ENCODE measurements at places on chromosomes 12 and 14.

GRCh38 chr12:89859508-89860220, 151.0 kb upstream of the ATP2B1 start:
- DNase-seq, result no peak

GRCh38 chr14:90604356-90604755, 207.5 kb downstream of the CALM1 start:
- no peak for DNase-seq

DNA sequence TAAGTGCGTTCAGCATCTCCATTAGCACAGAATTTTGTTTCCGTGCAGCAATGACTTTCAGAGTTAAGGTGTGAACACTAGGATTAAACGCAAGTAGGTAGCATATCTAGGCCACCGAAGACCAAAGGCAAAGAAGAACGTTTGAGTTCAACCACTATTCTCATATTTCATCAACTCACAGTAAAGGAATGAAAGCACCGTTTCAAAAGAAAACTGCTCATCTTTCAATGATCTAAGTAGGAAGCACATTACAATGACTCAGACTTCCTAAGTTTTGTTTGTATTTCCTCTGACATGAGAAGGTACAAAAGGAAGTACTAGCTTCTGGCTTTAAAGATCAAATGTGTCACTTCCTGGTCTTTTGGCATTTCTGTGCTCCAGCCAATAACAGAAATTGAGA, 57.6 kb downstream of the ACADS start:
- DNase-seq, result no peak

GRCh38 chr14:104930526-104931303, 6.0 kb downstream of the PLD4 start:
- DNase-seq, result no peak

DNA sequence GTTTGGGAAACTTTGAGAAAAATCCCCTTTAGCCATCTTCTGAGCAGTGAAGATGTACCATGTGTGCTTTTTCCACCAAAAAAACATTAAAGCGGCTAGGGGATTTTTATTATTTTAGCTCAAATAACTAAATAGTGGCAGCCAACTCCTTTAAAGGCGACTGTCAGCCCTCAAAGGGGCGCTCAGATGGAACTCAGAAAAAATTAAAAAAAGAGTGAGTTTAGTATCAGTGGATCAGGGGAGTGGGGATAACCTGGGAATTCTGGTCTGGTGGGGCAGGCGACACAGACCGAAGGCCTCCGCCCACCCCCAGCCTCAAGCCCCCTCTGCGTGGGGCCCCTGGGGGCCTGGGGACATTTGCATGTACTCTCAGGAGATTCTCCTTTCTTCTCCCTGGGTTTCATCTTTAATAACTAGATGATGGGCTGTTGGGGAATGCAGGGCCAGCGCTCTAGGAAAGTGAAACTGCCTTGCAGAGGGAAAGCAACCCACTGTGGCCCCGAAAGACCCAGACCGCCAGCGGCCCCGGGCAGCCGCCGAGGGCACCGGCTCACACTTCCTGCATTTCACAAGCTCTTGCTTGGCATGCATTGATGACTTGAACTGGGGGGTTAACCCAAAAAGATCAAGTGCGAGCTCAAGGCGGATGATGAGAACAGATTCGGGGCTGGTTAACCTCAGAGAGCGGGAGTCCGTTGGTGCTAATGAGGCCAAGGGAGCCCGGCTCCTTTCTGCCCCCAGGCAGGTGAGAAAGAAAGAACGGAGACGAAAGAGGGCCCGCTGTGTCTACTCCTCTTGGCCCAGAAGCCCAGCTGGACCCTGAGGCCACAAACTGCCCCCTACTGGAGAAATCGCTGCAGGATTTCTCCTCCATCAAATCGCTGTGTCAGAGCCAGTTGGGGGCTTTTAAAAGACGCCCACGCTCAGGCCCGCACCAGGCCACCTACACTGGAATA, 7.3 kb upstream of the BATF start:
- DNase-seq, result no peak

DNA sequence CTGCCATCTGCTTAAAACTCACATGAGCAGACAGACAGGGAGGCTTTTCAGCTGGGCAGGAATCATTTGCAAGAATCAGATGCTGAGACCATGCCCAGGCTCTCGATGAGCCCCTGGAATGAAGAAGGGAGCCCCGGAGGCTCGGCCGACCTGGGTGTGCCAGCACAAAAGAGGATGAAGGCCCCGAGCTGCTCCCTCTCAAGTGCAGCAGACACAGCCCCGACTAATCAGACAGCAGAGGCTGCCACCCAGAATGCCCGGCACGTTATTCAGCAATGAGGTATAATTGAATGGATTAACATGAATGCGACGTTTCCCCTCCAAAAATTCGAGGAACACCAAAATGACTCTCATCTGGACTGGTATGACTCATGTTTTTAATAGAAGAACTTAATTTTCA, 58.9 kb downstream of the BCL11B start:
- no peak for DNase-seq

GRCh38 chr14:63432888-63433552, 110.2 kb downstream of the PPP2R5E start:
- no peak for DNase-seq

GRCh38 chr12:81176796-81177195, 98.9 kb downstream of the ACSS3 start:
- no peak for DNase-seq

- no peak for DNase-seq
Observed at GRCh38 chr12:23474438-23474976, 475.0 kb downstream of the SOX5 start.

- DNase-seq, result no peak
Observed at GRCh38 chr12:27449893-27450534, 3.5 kb downstream of the SMCO2 start.

- no peak for DNase-seq
Observed at GRCh38 chr14:90739318-90740068, 76.7 kb downstream of the TTC7B start.

GRCh38 chr12:114851981-114852380, 168.0 kb upstream of the TBX3 start:
- no peak for DNase-seq

DNA sequence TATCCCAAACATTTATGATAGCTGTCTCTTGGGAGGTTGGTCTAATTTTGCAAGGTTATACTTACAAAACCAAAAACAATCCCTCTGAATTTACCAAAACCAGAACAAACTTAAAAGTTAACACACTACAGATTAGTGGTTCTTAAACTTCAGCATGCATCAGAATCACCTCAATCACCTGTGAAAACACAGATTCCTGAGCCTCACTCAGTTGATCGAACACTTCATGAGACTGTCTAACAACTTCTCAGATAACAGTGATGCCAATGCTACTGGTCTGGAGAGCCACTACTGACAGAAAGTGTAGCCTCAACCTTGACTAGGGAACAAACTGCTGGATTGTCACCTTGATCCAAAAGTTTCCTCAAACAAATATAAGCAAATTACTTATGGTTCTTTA, 44.2 kb downstream of the ATP2B1 start:
- no peak for DNase-seq

DNA sequence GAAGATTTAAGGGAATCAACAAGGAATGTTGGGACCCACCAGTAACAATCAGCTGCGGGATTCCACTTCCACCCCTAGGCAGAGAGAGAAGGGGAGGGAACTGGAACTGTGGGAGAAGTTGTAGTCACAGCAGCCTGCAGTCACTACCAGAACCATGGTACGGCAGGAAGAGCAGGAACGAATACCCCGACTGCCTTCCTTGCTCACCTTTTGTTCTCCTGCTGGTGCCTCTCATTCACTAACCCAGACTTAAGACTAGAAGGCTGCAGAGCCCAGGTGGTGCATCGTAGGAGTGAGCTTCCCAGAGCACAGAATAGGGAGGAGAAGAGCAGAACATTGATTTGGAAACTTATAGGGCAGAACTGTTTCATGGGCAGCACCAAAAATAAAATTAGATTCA, 154.2 kb downstream of the DYRK2 start:
- no peak for DNase-seq

GRCh38 chr14:61368781-61369453, 47.5 kb downstream of the PRKCH start:
- no peak for DNase-seq

DNA sequence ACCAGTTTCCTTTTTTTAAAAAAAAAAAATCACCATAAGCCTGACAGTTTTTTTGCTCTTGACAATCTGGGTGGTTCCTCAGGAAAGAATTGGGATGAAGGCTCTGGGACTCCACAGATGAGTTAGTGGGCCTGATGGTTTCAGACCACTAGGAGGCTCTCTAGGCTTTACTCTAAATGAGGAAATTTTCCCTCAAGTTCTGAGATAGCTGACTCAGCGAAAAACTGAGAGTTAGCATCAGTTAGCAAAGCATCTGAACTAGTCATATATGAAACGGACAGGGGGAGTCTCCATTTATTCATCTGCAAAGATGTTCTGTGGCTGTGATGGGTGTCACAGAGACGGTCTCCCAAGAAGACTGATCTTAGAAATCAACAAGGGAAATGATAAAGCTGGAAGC, 314.3 kb upstream of the OR4E1 start:
- DNase-seq, result no peak

DNA sequence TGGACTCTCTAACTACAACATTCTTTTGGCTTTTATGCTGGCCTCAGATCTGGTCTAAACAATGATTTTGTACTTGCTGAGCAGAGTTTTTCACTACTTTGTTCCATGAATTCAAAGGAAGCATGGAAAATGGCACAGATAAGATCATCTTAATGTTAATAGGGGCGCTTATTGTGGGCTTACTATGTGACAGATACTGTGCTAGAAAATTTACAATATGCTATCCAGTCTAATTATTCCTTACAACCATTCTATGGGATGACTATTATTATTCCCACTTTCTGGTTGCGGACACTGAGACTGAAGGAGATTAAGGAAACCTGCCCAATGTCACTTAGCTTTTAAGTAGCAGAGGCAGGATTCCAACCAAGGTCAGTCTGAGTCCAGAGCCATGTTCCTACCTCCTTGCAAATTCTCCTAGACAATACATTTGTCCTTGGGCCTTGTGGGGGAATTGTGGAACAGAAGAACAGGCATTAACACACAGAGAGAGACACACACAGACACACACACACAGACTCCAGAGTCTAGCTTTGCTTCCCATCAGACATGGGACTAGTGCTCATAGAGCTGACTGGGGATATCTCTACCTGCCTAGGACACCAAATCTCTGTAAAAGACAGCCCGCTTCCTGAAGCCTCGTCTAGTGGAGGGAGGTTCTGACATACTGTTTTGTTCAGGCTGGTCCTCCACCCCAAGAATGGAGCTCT, 107.7 kb downstream of the SLC38A1 start:
- DNase-seq, result no peak

DNA sequence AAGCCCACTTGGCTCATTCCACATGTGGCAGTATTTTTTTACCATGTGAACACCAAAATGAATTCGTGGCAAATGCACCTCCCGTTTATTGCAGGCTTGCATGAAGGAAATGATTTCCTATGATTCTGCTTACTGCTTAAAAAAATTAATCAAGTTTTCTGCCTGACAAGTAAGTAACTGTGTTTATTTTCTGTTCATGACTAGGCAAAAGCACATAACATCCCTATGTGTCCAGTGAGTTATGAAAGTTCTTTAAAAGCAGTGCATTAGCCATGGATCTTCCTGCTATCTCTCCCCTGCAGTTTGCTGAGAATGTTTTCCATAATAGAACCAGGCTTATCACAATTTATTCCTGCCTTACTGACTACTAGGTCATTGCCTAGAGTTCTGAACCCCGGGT, 20.4 kb downstream of the GPR65 start:
- no peak for DNase-seq

DNA sequence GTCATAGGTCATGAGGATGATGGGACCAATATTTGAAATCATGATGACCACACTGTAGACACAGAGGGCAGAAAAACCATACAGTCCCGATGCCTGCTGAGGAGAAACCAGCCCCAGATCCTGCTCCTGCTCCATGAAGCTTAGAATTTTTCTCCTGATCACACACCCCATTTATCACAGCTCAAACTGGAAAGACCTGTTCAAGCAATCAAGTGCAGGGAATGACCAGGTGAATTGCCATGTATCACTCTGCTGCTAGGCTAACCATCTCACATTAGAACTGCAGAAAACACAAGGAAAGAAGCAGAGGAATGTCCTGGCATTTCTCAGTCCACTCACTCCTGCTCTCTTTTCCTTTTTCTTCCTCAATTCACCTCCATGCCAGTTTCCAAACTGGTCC, 18.1 kb downstream of the MANSC1 start:
- DNase-seq, result no peak

GRCh38 chr12:40650038-40650704, 42.1 kb upstream of the CNTN1 start:
- no peak for DNase-seq

- no peak for DNase-seq
Observed at GRCh38 chr12:100778967-100779590, 15.5 kb upstream of the ANO4 start.

- no peak for DNase-seq
Observed at GRCh38 chr12:80056232-80056631, 43.1 kb upstream of the OTOGL start.

- DNase-seq, result no peak
Observed at GRCh38 chr12:64064706-64065105, 157.4 kb downstream of the KICS2 start.

DNA sequence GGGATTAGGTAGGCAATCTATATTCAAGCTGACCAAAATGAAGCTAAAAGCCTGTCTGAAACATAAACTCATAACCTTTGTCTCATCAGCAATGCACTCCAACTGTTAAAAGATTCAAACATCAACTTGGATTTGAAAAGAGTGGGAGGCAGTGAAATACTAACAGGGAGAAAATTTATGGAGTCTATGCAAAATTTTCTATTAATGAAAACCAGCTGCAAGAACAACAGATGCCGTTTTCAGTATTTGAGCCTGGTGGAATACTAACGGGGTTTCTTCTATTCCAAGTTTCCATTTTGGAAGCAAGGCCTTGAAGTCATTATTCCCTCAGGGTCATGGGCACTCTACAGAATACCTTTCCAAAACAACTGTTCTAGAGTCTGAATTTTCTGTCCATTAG, 88.3 kb downstream of the LRP6 start:
- DNase-seq, result no peak

DNA sequence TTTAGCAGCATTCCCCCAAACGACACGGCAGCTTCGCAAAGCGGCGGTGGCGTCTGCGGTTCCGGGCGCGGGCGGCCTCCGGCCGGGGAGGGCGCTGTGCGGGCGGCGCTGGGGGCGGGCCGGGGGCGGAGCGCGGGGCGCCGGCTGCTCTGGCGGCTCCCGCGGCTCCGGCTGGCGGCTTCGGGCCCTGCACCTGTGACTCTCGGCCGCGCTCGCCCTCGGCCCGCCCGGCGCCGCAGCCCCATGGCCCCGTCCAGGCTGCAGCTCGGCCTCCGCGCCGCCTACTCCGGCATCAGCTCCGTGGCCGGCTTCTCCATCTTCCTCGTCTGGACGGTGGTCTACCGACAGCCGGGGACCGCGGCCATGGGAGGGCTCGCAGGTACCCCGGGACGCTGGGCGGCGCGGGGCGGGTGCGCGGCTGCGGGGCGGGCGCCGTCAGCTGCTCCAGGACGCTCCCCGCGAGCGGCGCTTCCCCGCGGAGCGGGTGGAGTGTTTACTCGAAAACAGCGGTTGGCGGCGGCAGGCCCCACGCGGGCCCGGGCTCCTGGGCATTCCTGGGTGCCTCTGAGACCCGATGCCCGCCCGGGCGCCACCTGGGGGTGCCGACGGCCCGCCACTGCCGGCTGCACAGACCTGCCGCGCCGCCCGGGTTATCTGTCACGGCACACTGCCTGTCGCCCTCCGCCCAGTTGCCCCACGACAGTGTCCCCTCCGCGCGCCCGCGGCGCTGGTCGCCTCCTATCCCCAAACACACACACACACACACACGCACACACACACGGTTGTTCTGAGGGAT, at the start of gene SLC48A1:
Gene SLC48A1 (plus strand): TSS at position 177 of the 796 bp plus-strand sequence. CDS start 67 bp downstream, at position 244.
- DNase-seq, result no peak

All from activated CD8-positive, alpha-beta memory T cell treated with anti-CD3 and anti-CD28 coated beads for 48 hours (primary cell).